ENCODE measurements at places on chromosomes 2 and 18.

GRCh38 chr2:98158305-98158704, 71.3 kb downstream of the VWA3B start:
- no peak for DNase-seq

- no peak for DNase-seq
Measured at GRCh38 chr2:99810225-99810624, 320.4 kb upstream of the REV1 start.

GRCh38 chr2:236985761-236986339, 99.8 kb upstream of the COPS8 start:
- no peak for DNase-seq

DNA sequence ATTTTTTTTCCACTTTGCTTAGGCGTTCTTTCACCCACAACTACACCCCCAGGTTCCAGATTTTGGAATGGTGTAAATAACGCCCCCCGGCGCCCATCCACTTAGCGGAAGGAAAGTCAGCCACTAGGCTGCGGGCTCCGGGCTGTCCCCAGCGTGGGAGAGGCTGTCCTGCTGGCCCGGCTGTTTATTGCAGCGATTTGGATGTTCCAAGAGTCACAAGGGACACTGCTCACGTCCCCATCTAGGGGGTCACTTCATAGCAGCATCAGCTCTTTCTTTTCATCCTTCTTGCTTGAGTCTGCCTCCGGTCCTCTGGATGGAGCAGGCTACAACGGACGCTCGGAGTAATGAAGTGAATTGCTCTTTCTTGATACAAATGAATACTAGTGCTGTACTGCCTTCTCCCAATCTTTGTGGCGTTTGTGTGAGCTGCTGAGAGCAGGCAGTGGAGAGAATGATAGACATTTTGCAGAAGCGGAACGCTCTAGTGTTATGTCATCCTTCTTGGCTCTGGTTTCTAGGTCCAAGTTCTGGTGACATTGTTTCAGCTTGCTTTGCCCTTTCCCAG, 50.7 kb upstream of the PAIP2B start:
- peak; percentile 14 for DNase-seq

All from CD4-positive, alpha-beta T cell treated with Interleukin-1 beta for 1 hour (primary cell).